ENCODE measurements at places on chromosomes 3 and 15.
A peak's percentile ranks its signal among the peaks of the same experiment; 100 is the strongest.

DNA sequence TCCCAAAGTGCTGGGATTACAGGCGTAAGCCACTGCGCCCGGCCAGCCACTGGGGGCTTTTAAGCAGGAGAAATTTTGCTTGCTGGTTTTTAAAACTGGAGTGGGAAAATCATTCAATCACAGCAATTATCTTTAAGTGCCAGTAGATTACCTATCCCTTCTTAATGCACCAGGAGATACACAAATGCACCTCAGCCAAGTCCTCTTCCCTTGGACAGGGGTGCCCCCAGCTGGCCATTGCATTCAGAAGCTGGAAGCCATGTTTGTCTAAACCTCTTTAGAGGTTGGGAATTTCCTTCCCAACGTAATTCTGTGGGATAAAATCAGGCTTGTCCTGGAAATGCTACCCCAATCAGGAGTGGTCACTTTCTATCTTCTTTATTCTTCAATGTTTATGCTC lies 26.6 kb downstream of the MIX23 start:
- peak; percentile 56 for DNase-seq

GRCh38 chr15:56468401-56468800 lies 3.5 kb upstream of the MNS1 start:
- DNase-seq, result no peak

- no peak for DNase-seq
Observed at GRCh38 chr15:38391191-38391590, 62.7 kb upstream of the FAM98B start.

DNA sequence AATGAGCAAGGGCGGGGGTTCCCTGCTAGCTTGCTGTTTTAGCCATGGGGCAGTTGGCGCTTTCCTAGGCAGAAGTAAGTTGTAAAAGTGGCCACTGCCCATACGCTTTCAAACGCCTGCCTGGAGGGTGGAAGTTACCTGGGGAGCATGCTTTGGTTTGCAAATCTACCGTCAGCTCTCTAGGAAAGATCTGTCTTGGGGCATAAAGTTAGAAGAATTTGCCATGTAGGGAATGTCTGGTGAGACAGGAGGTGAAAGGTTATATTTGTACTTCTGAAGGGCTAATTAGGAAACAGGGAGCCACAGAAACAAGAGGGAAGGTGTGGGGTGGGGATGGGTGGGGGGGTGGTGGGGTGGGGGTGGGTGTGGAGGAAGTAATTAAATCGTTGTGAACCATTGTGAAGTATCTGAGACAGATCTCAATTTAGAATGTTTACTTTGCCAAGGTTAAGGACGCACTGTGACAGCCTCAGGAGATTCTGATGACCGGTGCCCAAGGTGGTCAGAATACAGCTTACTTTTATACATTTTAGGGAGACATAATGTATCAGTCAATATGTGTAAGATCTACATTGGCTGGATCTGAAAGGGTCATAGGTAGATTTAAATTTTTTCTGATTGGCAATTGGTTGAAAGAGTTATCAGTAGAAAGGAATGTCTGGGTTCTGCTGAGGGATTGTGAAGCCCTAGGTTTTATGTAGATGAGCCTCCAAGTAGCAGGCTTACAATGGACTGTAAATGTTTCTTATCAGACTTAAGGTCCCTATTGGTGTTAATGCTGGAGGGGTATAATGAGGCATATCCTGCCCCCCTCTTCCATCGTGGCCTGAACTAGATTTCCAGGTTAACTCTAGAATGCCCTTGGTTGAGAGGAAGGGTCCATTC lies 62.0 kb upstream of the GCNT3 start:
- DNase-seq, result no peak

DNA sequence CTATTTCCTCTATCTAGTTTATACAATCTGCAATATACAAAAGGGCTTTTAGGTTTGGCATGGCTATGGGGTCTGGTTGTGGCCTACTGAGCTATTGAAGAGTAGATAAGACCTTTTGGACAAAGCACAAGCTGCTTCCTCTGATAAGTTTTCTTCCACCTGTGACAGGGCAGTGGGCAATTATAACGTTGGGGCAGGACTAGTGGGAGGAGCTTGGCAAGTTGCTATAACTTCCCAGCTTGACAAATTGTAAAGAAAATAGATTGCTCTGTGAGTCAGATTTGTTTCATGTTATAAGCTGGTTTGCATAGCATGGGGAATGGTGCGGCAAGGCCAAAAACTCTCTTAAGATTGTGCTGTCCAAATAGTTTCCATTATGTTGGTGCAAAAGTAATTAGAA lies 64.9 kb downstream of the SLC7A14 start:
- no peak for DNase-seq

DNA sequence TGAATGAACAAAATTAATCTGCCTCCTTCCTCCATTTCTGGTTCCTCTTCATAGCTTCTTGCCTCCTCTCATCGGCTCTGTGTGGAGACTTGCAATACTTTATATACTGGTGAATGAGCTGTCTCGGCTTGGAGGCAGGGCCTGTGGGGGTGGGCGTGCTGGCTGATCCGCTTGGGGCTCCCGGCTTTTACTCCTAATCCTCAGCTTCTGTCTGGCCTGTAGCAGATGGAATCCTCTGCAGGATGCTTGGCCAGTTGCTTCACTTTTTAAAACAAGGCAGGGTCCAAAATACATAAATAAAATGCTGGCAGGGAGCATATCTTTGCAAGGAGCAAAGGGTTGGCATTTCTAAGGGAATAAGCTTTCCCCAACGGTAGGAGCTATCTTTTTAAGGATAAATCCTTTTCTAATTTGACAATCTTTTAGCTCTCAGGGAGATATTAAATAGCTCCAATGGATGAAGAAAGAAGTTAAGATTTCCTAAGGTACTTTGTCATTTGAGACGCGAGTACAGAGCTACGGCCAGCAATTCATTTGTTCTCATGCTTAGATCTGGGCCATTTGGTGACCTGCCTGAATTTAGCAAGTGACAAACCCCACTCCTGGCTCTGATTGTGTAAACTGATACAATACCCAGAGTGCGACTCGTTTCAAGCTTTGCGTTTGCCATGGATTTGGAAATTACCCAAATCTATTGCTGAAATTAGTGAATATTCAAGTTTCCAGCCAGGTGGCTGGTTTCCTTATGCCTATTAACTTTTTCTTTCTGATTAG lies 18.9 kb downstream of the SV2B start:
- no peak for DNase-seq

DNA sequence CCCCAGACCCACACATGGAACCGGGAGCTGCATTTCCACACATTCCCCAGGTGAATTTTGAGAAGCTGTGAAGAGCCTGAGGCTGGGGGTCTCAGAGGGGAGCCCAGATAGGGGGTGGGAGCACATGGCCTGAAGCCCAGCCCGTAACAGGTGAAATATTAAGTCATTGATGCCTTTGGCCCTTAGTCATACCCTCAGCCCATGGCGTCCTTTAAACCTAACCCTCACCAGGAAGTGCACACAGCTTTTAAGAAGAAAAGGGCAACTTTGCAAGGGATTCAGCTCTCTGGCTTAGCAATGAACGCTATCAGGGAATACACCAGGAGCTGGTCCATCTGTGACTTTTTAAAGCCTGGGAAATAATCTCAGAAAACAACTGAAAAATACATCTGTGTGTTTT lies 40.6 kb downstream of the WNT7A start:
- DNase-seq, result no peak

DNA sequence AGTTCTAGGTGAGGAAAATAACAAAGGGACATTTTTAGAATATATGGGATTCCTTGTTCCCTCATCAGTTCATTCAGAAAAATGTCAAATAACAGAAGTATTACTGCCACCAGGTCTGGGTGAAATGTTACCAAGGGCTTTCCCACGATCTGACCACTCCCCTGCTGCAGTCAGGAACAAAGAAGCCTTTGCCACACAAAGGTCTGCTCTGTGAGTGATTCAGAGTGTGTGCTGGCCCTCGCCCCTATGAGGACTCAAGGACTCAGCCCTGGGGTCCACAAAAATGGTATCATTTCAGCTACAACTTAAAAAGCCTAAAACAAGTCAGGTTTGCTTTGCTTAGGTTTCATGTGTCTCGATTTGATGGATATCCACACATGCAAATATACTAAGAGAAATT lies 5.0 kb downstream of the MKRN3 start:
- no peak for DNase-seq

GRCh38 chr3:95399585-95399984 lies 1336.7 kb downstream of the NSUN3 start:
- no peak for DNase-seq

GRCh38 chr15:64856429-64857145 lies 14.9 kb downstream of the PLEKHO2 start:
- DNase-seq, result no peak

All from LNCaP clone FGC (cell line).